ENCODE measurements at places on chromosomes 12 and 14.

DNA sequence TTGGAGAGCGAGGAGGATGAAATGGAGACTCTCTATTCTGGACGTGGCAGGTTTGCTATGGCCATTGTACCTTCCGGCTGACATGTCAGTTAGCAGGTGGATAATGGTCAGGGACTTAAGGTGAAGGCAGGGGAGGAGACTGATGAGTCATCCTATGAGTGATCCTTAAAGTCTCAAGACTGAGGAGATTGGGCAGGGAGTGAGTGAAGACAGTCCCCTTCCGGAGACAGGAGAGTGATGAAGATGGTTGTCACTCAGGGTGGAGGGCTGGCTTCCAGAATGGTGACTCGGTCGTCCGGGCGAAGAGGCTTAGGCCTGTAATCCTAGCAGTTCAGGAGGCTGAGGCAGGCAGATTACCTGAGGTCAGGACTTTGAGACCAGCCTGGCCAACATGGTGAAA lies 49.8 kb upstream of the CCDC63 start:
- no peak for DNase-seq

- DNase-seq, result no peak
Measured at GRCh38 chr14:31411218-31411727, 9.1 kb downstream of the HEATR5A start.

DNA sequence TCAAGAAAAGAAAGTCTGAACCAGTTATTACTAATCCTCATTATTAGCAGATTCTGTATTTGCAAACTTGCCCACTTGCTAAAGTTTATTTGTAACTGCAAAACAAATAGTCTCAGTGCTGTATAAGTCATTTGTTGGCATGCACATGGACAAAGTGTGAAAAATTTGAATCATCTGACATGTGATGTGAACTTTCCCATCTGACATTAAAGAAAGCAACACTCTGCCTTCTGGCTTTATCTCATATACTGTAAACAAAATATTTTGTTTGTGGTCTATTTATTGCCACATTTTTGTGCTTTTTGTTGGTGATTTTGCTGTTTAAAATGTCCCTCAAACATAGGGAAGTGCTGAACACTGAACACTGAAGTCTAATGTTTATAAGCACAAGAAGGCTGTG lies 513.8 kb downstream of the RPL10L start:
- DNase-seq, result no peak

- DNase-seq, result no peak
Measured at GRCh38 chr14:100728962-100729361, 2.3 kb downstream of the DLK1 start.

- DNase-seq, result no peak
Measured at GRCh38 chr14:104779776-104780512, 15.6 kb downstream of the AKT1 start.

DNA sequence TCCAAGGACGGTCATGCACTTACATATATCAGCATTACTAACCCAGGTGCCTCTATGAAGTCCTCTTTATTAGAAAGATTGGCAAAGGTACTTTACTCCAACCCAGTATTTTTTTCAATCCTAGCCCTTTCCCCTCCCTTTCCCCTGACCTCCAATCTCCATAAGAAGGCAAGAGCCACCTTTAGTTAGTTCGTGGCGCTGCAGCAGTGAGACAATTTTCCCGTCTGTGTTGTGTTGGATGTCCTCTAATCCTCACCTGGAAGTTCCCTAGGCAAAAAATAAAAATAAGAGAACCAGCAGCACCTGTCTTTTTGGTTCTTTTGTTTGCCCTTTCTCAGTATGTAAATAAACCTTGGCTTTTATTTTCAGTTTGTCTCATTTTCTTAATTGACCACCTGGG lies 439.6 kb upstream of the LRFN5 start:
- no peak for DNase-seq

- no peak for DNase-seq
Measured at GRCh38 chr14:92465353-92466055, 48.1 kb upstream of the RIN3 start.

- no peak for DNase-seq
Measured at GRCh38 chr12:5222011-5222461, 178.4 kb downstream of the KCNA5 start.

DNA sequence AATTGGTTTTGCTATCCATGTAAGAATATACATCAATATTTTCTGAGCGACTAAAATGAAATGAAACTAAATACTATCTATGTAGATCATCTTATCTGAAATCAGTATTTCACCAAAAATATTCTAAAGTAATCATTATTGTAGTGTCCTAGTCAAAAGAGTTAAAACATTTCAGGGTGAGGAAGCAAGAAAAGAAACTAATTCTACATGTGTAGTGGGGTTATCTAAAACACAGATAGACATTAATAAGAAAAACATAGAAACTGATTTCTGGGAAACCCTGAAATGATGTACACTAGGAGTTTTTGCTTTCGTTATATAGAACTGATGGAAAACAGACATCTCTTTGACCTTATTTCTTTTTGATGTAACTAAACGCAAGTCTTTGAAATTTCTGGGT lies 257.9 kb downstream of the SSPN start:
- no peak for DNase-seq

Data from coronary artery (tissue), 2 donors.